ENCODE measurements at places on chromosomes 1 and 21.

DNA sequence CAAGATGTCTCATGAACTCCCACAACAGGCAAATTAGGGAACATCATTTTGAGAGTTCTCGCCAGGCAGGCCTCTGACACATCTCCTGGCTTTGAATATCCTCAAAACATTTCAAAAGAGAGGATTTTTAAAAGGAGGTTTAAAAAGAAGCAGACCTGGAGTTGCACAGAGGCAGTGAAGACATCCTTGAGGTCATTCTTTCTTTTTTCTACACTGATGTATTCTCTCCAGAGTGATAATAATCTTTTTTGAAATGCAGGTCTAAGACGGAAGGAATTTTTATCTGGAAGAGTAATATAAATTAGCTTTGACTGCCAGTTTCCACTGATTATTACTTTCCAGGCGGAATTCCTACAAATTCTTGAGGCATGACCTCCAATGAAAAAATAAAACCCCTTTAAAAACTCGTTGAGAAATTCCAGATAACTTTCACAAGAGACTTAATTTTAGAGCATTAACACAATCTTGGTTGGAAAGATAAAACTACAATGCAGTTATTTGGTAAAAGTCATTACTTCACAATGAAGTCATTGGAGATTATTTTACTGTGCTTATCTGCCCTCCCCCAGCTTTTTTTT lies 125.0 kb downstream of the LYPLAL1 start:
- DNase-seq = no peak

- DNase-seq = no peak
Measured at GRCh38 chr1:14468751-14469150, 129.7 kb upstream of the KAZN start.

- no peak for DNase-seq
Measured at GRCh38 chr1:24909388-24909898, 20.6 kb downstream of the RUNX3 start.

DNA sequence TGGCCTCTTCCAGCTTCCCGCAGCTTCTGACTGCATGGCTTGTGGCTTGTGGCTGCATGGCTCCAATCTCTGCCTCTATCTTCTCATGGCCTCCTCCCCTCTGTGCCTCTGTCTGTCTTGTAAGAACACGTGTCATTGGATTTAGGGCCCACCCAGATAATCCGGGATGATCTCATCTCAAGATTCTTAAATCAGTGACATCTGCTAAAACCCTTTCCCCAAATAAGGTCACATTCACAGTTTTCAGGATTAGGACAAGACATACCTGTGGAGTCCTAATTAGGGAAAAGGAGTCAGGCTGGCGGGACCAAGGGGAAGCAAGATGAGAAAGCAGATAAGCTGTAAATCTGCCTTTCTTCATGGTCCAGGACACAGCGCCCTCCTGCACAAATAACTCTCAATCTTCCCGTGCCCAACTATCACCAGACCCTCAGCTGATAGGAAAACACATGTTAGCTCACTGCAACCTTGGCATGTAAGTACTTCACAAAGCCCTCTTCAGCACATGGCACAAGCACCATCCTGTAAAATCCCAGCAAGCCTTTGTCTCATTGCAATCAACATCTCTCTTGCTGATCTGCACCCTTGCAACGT lies 82.2 kb downstream of the SPSB1 start:
- no peak for DNase-seq

GRCh38 chr1:6730880-6731279 lies 29.3 kb upstream of the DNAJC11 start:
- DNase-seq = no peak

DNA sequence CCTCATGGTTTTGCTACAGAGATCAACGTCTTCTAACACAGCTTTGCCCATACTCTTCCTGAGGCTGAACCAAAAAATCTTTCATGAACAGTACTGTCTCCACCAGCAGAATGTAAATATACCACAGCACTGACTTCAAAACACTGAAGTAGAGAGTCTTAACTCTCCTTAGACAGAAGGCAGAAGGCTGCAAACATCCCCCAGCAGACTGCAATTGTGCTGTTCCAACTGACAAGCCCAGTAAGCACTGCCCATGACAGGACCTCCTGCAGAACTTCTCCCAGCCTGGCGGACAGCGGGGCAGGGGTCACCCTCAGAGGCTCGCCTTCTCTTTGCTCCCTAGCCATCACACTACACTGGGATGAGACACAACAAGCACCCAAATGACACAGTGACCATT lies 218.7 kb downstream of the RERE start:
- DNase-seq = no peak

- no peak for DNase-seq
Measured at GRCh38 chr1:178973652-178974101, 52.0 kb upstream of the FAM20B start.

DNA sequence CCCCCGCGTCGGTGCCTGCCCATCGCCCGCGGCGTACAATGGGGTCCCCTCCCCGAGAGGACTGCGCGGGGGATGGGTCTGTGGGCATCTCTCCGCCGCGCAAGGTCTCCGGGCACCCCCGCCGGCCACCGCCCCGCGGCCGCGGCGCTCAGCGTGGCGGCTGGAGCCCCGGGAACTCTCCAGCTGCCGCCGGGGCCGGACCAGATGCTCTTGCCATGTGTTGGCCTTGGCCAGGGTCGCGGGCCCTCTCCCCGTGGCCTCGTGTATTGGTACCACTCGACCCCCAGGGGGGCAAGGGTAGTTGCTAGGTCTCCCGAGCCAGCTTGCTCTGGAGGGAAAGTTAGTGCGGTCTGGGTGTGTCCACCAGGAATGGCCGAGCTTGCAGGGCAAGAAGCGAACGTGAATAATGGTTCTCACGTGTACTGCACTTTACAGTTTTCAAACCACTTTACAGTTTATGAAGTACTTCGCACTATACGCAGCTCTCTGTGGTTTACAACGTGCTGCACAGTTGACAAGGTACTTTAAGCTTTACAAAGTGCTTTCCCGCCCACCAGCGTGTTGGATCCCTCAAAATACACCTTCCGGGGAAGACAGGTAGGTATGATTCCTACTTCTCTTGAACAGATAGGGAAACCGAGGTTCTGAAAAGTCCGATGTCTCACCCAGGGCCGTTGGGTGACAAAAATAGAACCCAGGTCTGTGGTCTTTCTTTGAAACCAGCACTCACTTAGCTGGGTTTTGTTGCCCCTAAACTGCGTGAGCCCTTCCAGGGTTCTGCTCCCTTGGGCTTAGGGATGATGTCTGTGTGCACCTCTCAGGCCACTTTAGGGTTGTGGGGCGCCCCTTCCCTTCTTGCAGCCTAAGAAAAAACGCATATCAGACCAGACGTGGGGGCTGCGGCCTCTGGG lies 1.2 kb downstream of the EPHB2 start:
- no peak for DNase-seq

DNA sequence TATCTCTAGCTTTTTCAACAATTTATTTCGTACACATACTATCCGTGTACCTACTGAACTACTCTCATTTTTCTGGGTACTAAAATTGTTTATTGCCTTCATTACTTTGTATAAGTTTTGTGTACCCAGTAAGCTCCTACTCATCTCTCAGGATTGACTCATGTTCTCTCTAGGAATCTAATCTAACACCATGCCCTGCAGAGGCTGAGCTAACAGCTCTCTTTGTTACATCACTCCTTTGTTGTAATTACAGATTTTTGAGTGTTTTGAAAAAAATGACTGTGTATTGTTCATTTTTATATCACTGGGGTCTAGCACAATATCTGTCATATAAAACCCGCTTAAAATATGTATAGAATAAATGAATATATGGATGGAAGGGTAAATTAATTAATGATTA lies 167.1 kb downstream of the ATP6V1G3 start:
- DNase-seq = no peak

DNA sequence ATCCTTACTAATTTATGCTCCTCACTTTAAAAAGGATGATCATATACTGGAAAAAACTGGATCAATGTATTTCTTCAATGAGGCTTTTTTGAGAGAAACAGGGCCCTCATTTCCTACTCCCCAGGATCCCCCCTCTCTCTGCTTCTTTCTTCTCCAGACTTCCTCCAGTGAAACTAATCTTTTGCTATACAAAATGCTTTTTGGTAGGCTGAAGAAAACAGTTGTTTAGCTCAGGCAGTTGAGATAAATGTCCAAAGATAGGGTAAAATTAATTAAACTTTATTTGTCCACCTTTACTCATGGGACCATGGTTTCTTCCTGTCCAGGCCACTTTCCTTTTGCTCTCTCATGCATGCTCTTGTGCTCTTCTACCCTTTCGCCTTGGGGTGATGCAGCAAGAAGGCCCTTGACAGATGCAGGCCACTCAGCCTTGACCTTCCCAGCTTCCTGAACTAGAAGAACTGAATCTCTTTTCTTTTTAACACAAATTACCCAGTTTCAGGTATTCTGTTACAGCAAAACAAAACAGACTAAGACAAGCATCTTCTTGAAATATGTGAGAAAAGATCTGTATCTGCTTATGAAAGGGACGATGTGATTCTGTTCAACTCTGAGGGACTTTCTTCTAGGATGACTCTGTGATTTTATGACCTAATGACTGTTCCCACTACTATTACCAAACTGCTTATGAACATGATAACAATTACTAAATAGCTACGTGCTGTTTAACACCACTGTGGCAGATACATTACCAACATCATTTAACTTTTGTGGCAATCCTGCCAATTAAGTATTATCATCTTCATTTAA lies 63.7 kb downstream of the NVL start:
- no peak for DNase-seq

GRCh38 chr1:113917400-113918082 lies 11.6 kb upstream of the HIPK1 start:
- no peak for DNase-seq

DNA sequence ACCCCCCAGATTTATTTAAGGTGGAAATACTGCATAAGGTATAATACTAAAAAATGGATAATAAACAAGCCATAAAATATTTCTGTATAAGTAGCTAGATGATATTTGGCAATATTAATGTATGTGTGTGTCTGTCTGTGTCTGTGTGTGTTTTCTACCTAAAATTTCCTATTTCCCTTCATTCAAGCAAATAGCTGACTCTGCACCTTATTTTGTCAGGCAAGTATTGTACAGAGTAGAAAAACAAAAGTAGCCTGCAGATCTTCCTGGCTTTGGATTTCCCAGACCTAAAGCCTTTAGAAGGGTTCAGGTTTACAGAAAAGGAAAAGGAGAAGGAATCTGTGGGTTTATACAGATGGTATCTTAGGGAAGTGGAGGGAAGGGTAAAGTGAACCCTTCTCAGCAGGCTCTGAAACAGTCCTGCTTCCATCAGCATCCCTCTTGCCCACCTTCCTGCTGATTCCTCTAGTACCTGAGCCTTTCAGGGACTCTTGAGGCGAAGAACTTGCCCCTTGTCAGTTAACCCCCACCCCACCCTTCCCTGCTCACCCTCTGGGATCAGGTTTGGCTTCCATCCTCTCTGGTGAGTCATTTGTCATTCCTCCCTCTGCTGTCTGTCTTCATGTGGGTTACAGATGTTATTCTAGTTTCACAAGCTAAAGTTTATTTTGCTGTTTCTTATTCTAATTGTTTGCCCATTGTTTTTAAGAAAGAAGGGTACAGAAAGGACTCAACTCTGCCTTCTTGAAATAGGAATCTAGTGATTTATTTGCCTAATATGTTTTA lies 21.7 kb upstream of the RGS16 start:
- no peak for DNase-seq

DNA sequence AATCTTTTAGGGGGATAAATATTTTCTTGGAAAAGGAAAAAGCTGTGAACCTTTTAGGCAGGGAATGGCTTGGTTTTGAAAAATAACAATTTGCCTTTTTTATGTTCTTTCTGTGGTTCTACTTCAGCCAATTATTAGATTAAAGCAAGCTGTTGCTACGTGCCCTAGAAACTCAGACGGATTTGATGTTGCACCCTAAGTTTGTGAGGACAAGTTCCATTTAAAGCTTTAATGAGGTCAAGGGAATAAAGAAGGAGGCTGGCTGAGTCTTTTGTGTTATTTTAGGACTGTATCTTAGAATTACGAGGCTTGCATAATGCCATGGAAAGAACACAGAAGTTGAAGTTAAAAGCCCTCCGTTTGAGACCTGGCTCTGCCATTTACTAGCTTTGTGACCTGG lies 216.9 kb downstream of the NUF2 start:
- no peak for DNase-seq

DNA sequence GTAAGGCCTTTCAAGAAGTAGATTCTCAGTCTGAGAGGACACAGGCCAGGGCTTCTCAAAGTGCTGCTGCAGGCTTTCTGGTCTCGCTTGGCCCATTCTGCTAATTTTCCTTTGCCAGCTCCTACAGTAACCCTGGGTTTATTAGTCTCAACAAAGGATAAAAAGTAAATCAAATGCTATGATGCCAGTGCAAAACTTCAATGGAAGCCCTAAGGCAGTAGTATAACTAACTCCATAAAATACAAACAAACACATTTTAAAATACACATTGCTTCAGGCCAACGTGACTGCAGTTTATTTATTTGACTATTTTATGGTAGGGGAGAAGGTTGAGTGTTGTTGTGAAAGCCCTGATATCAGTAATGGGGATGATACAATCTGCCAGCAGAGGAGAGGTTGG lies 89.6 kb downstream of the NRDC start:
- no peak for DNase-seq

DNA sequence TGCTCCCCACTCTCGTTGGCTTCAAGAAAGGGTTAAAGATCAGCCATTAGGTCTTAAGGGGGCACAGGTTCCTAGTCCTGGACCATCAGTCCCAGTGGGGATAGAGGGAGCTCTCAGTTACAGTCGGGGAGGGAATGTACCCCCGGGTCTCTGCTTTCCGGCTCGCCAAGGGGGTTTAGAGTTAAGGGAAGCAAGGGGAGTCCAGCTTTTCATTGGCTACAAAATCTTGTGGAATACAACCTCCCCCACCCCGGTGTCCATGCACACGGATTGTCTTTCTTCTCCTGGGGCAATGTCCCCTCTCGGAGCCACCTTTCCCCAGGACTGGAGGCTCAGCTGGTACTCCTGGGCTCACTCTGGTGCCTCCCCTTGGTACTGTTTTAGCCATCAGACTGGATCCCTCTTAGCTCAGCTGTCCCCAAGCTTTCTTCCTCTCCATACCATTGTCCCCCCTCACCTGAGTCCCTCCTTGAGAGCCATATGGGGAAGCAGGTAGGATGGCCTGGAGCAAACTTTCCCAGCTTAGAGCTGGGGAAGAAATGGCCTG lies at the start of gene A3GALT2:
Gene A3GALT2, minus strand, starts transcription at position 480 of the 547 bp plus-strand sequence. Its CDS starts 0 bp downstream, at position 480.
- DNase-seq = no peak

DNA sequence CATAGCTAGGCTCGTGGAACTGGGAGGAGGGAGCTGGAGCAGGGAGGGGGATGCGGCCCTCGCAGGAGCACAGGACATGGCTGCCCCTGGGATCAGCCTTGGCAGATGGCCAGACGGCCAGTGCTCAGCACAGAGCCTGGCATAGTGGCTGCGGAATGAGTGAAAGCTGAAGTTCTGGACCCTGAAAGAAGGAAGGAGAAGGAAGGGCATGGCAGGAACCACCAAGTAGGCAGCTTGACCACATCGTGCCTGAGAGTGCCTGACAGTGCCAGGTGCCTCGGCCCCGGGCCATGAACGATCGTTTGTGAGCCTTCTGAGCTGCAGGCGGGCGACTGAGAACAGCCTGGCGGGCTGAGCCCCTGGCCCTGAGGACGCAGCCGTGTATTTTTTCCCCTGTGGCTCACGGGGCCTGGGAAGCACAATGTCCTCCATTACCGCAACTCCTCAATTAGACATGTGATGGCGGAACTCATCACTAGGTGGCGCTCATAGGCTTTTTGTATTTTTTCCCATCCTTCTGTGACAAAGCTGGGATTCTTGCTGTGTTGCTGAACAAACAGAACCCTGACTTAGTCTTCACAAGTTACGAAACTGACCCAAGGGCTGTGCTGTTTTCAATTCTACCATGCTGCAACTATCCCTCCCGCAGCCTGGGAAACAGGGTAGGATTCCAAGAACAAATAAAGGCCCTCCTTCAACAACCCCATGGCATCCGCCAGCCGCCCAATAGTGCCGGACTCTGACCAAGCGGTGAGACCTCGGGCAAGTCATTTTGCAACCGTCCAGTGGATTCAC lies 29.9 kb upstream of the TMEM61 start:
- peak; percentile 46 for DNase-seq

GRCh38 chr1:34792424-34792823 lies 375 bp upstream of the GJA4 start:
- no peak for DNase-seq
